Activated naive CD4-positive, alpha-beta T cell treated with anti-CD3 and anti-CD28 coated beads for 36 hours (primary cell): ENCODE measurements at places on chromosomes 2 and 18. TPM values are rescaled to one million over a fixed set of nuclear protein-coding genes. Genes with fewer than 3 reads are reported as not detected.

DNA sequence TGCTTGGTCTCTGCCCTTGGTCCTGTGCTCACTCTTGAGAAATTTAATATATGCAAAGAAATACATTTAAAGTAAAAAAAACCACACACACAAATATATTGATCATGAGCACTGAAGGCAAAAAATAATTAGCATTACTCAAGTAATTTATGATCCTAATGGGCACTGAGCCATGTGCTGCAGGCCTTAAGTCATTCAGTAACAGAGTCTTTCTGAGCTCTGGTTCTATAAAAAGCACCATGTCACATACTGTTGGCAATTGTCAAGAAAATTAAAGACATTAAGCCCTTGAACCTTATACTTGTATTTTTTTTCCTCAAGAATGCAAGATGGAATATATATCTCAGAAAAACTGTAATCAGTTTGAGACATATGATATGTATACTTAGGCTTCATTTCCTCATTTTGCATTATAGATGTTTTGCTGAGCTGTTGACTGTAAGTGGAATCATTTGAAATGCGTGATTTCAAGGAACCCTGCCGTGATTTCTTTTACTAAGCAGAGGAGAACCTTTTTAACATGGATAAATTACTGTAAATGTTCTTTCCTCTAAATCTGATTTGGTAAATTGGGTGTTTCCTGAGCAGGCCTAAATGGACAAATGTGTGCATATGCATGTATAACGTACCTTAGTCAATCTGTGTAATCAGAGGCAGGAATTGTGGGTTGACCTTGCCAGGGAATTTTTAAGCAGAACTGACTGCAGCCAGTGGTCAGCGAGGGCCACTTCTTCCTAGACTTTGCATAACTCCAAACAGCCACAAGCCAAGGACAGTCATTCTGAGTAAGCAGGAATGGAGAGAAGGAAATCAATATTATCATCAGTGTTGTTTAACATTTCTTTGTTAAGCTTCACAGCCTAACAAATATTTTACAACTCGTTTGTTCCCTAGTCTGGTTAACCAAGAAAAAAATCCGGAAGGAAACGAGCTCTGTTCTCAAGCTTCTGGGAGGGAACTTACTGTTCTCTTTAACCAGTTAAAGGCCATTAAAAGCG lies 191.5 kb upstream of the ATP5MC3 start:
- DNase-seq: no peak

Gene GTF2A1L
- total RNA-seq: not detected

- no peak for DNase-seq
Measured at GRCh38 chr2:170267071-170267470, 89.1 kb downstream of the MYO3B start.

DNA sequence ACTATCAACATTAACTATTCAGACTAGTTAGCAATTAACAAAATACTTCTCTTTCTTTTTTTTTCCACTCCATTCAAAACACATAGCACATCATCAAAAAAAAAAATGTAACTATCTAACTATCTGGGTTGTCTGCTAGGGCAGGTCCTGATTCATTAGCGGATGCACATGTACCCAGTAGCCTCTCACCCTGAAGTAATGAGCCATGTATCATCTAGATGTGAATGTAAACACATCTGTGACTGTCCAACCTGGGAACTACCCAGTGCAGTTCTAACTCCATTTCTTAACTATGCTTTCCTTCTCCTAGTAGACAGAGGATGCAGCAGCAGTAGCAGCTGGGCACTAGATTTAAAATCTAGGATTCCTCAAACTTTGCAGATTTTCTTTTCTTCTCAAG lies 183.1 kb upstream of the PIK3C3 start:
- no peak for DNase-seq

Gene TTC27
- 27.5 TPM for total RNA-seq

Gene KIF5C
- 18.6 TPM for total RNA-seq

DNA sequence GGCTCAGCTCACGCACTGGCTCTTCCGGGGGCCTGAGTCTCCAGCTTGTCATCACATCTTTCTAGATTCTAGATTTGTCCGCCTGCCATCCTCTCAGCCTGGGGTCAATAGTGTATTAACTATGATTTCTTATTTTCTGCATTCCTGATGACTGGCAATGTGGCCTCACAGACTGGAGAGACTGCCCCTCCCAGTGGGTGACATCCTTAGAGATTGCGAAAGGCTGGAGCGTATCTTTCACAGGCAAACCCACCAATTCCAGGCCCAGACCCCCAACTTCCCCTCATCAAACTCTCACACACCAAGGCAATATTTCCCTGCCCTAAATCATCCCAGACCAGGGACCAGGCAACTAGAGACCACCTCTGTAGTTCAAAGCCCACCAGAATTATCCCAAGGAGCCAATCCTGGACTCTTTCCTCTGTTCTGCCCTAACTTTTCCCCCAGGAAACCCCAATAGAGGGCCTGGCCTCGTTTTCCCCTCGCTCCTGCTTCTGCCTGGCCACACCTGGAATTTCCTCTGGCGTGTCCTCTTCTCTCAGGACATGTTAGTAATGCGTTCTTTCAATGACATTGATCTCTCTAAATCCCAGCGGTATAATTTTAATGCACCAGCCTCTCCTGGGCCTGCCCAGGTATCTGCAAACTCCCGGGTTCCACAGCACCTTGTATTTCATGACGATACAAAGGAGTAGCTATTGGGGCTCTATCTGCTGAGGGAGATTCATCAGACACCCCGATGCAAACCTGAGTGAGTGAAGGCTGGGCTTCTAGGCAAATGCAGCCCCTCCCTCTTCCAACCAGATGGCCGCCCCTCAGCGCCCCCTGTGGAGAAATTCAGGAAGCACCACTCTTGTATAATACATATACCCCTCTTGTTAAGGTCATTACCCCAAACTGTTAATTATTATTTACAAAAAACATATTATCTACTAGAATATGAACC lies 2.4 kb upstream of the KCNF1 start:
- DNase-seq: peak; percentile 46

- no peak for DNase-seq
Measured at GRCh38 chr2:235614176-235614860, 120.5 kb downstream of the AGAP1 start.

Gene SYT4
- total RNA-seq: not detected

Gene FAM237A
- total RNA-seq: not detected

DNA sequence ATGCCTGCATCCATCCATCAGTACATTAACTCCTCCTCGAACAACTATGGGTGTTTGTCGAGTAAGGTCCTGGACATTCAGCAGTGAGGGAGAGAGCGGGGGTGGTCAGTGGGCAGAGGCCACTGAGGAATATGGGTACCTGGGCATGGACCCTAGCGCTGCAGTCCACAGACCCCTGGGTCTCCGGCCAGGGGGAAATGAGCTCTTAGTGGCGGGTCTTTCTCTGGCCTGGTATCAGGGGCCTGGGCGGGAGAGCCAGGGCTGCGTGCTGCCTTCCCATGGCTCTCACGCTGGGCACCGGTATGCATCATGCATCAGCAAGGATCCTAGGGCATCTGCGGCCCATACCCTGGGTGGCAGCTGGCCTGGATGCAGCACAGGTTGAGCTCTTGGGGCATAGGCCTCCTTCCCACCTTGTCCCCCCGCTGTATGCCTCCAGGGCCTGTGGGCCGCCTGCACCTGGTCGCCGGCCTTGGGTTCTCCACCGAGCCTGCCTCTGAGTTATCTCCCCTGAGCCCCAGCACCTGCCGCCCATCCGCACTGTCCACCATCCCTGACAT lies 1.3 kb upstream of the MOCOS start:
- no peak for DNase-seq

DNA sequence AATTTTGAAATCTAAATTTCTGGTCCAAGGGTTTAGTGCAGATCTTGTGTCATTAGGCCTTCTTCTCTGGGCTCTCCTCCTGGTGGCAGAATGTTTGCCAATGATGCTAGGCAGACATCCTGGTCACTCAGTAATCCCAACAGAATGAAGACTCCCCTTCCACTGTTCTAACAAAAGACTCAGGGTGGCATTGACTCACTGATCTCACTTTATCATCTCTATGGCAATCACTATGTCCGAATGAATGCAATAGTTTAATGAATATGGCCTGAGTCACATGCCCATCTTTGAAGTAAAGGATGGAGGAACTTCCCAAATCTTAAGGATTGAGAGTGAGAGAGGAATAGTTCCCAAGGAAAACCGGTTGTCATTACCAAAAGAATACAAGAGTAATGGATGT lies 261.1 kb downstream of the KCNE4 start:
- no peak for DNase-seq

Gene CHRNG
- total RNA-seq: not detected

Gene GPR55
- 0.35 TPM for total RNA-seq

GRCh38 chr2:73142937-73143336 lies 30.2 kb upstream of the RAB11FIP5 start:
- no peak for DNase-seq

Gene EMILIN2
- 13.2 TPM for total RNA-seq

GRCh38 chr2:188845692-188846091 lies 128.5 kb upstream of the COL3A1 start:
- DNase-seq: no peak
